ENCODE measurements at places on chromosomes 6 and 20.

- no peak for DNase-seq
Observed at GRCh38 chr6:166743406-166744222, 116.6 kb upstream of the RPS6KA2 start.

DNA sequence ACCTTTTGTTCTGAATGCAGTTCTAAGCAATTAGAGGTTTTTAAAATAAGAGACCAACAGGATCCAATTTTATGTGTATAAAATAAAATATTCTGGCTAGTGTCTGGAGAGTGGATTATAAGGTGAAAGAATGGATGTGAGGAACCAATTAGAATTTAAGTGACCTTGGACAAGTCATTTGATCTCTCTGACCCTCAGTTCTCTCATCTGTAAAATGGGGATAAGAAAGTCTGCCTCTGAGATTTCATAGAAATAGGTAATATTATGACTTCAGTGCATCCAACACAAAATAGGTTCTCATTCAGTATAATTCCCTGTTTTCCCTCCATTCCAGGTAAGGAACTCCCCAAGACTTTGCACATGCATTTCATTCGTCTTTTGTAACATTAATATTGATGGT is 18.9 kb downstream of the CASS4 start:
- no peak for DNase-seq

GRCh38 chr6:143727035-143727434 is 49.3 kb downstream of the PHACTR2 start:
- no peak for DNase-seq

- no peak for DNase-seq
Observed at GRCh38 chr6:781350-781961, 88.5 kb upstream of the EXOC2 start.

DNA sequence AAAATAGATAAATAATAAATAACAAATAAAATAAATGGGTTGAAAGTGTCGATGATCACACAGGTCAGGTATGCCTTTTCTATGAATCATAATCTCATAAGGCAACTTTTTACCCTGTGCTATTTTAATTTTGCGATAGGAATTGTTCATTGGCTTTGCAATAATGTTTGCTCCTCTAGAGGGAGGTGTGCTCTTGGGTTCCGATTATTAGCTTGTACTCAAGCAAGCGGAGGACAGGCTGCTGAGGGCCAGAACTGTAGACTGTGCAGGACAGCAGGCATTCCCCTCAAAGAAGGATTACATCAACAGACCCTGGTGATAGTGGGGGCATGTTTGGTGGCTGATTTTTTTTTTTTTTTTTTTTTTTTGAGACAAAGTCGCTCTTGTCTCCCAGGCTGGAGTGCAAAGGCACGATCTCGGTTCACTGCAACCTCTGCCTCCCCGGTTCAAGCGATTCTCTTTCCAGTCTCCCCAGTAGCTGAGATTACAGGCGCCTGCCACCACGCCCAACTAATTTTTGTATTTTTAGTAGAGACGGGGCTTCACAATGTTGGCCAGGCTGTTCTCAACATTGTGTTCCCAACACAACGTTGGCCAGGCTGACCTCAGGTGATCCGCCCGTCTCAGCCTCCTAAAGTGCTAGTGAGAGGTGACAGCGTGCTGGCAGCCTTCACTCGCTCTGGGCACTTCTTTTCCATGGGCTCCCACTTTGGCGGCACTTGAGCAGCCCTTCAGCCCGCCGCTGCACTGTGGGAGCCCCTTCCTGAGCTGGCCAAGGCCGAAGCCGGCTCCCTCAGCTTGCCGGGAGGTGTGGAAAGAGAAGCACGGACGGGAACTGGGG is 35.6 kb downstream of the RIOK1 start:
- peak; percentile 48 for DNase-seq

DNA sequence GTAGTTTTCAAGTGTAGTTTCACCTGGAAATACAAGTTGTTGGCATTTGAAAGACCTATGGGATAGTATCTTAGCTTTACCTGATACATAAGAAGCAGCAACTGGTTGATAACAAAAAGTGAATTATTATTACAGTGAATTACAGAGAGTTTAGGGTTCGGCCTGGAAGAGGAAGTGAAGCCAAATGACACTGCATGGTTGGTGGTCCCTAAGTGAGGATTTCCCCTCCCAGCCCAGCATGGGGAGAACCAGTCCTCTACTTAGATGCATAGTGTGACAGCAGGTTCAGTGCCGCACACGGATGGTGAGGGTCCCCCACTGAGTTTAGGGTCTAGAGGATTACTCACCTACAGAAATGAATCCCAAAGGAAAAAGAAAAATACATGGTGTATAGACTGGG is 18.1 kb downstream of the HLA-DPB1 start:
- no peak for DNase-seq

GRCh38 chr6:25192590-25193459 is 86.3 kb upstream of the CARMIL1 start:
- DNase-seq = peak; percentile 96

DNA sequence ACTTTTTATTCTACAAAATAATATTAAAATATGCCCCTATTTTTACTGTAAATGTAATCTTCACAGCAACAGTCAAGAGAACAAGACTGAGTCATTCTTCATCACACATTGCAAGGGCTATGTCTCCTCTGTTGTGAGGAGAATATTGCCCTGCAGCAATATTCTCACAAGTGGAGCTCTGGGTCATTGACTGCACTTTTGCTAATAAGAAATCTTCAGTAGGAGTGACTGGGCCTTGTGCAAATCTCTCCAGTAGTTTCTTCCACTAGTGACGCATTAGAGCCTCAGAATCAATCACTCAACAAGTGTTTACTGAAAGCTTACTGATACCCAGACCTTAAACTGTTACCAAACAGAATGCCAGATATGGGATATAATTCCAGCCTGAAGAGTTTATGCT is 49.1 kb downstream of the LAMA2 start:
- DNase-seq = peak; percentile 78

GRCh38 chr6:144156338-144156737 is 6.0 kb downstream of the STX11 start:
- DNase-seq = no peak

GRCh38 chr6:127963495-127963894 is 62.6 kb upstream of the THEMIS start:
- no peak for DNase-seq

DNA sequence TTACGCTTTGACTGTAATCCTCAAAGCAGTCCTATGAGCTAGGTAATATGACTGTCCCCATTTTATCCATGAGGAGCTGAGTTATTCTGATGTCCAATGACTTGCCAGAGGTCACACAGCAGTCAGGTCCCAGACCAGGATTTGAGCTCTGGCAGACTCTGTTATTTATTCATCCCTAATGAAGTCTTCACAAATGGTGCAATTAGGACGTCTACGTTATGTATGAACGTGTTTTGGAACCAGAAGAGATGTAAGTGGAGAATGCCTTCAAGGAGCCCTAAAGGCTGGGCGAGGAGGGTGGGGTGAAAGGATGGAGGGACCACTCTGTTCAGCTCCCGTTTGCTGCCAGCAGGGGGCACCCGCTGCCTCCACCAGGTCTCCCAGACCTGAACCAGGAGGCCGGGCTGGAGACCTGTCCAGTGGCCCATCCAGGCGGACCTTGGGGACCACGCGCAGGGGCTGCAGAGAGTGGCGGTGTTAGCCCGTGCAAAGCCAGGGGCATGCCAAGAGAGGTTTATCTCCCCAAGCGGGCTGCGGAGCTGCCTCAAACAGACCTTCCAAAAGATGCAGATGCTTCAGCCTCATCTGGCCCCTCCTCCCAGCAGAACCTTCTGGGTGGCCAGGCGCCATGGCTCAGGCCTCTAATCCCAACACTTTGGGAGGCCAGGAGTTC is 15.2 kb upstream of the ZNF335 start:
- peak; percentile 57 for DNase-seq

GRCh38 chr20:47306095-47306494 is 50.4 kb downstream of the ZMYND8 start:
- no peak for DNase-seq

DNA sequence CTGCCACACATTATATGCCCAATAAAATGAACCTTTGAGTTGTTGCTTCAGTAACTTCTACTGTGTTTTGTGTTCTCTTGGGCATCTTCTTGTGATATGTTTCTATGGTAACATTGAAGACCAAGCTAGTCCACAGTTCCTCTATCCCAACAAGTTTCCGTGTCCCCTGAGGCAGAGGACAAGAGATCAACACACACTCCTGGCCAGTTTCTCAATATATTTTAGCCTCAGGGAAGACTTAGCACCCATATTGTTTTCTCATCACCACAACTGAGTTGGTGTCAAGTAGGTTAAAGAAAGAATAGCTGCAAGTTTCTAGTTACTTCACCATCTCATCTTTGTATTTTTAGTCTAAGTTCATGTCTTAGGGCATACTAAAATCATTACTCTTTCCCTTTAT is 277.5 kb downstream of the UST start:
- no peak for DNase-seq

DNA sequence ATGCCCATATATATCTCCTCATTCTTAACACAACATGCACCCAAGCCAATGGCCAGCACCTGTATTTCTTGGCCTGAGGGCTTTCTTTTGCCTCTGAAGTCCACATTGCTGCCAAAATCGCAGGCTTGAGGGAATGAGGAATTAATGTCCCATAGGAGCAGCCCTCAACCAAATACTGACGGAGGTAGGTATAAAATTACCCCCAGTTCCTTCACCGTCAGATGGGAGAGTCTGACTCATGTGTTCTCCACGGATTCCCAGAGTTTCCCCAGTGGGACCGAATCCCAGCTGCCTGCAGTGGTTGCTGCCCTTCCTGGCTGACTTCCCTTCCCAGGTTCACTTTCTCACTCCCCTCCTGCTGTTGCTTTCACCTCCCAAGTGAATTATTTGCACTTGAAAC is 602.2 kb upstream of the NOX3 start:
- DNase-seq = no peak

GRCh38 chr6:121765060-121765459 is 329.6 kb downstream of the GJA1 start:
- peak; percentile 13 for DNase-seq

GRCh38 chr20:35917077-35917476 is 37.2 kb downstream of the SCAND1 start:
- no peak for DNase-seq

- DNase-seq = no peak
Observed at GRCh38 chr6:79872303-79872702, 75.0 kb downstream of the ELOVL4 start.

GRCh38 chr6:89311853-89312531 is 3.1 kb downstream of the GABRR2 start:
- peak; percentile 82 for DNase-seq

- no peak for DNase-seq
Observed at GRCh38 chr20:24918579-24919566, 30.2 kb upstream of the CST7 start.

DNA sequence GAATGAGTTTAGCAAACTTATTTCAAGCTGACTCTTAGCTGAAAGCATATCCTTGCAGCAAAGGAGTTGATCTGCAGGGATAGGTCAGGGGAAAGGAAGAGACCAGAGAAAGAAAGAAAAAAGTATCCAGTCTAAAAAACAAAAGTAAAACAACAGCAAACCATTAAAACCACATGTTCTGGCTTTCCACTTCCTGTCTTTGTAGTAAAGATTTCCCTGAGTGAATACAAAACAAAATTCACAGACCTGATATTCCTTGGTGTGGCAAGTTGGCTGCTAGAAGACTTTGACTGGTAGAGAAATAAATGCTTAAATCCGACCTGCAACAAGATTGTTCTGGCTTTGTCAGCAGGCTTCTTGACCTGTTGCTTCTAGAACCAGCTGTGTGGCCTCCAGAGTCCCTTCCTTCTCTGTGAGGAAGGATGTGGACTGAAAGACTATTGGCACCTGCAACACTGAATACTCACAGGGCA is 23.4 kb upstream of the MCM3 start:
- no peak for DNase-seq

DNA sequence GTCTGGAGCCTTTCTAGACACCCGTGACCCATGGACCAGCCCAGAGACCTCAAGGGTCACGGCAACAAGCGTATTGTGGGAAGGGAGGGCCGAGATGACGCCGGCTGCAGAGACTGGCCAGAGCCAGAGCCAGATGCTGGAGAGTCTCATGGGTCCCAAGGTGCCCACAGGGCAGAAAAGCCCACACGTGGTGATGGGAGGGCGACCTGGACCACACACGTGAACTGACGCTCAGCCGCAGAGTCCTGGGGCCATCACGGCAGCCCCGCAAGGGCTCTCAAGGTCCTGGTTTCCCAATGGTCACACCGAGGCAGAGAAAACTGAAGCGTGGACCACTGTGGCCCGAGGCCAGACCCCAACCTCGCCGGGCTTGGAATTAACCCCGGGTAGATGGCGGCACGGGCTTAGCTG is 92.6 kb downstream of the YTHDF1 start:
- no peak for DNase-seq

- DNase-seq = no peak
Observed at GRCh38 chr6:66926060-66926459, 1219.0 kb upstream of the EYS start.

DNA sequence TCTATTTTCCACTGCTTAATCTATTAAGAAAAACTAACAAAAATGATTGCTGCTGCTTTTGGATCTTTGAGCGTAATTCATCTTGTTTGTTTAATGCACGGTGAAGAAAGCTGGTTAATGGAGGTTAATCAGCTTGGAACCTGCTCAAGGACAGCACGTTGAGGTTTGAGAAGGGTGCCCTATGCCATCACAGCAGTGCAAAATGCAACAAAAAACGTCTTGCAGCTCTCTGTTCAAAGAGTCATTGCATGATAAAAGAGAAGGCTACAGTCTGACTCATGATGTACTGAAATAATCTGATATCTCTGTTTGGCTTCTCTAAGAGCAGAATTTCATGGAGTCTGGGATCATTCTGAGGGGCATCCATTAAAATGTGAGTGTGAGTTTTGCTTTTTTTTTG is 80.6 kb upstream of the PREP start:
- peak; percentile 71 for DNase-seq

DNA sequence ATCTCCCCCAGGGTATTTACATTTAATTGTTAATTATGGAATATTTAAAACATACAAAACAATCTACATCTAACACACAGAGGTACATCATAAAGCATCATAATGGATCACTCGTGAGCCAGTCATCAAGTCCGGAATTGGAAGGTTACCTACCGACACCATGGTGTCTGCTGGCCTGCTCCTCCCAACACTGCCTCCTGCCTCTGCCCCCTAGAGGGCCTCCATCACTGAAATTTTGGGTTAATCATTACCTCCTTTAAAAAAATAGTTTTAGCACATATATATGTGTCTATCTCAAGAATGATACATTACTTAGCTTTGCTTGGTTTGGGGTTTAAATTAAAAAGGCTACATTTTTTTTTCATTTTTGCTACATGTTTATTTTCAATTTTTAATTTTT is 114.6 kb upstream of the PDE10A start:
- DNase-seq = no peak

DNA sequence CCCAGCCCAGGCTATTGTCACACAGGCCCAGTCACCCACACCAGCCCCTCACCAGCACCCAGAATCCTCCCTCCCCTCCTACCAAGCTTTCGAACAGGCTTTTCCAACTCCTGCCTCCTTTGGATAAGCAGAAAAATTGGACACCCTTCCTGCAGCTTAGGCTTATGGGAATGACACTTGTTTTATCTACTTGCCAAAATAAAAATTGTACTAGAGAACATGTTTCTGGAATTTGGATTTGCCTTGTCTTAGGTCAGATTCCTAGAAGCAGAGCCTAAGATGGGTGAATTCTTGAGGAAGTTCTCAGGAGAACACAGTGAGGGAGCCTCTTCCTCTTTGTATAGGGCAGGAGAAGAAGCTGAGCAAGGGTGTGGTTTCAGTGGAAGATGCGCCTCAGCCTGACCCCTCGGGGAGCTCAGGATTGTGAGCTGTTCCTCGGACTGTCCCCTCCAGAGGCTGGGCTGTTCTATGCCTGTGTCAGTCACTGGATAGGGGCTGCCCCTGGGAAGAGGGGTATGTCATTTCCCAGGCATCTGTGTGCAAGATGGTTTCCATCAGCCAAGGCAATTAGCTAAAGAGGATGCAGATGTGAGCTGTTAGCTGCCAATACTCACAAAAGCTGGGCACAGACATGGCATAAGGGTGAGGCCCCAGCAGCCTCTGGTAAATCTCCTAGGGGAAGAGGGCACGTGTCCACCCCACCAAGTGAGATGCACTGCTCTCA is 33.9 kb downstream of the ITPR3 start:
- peak; percentile 61 for DNase-seq
